Midbrain (tissue), 1 donor: ENCODE measurements at places on chromosomes 12 and 14.
A peak's percentile ranks its signal among the peaks of the same experiment; 100 is the strongest.

GRCh38 chr14:65483647-65484046 is 71.1 kb downstream of the FUT8 start:
- no peak for DNase-seq

DNA sequence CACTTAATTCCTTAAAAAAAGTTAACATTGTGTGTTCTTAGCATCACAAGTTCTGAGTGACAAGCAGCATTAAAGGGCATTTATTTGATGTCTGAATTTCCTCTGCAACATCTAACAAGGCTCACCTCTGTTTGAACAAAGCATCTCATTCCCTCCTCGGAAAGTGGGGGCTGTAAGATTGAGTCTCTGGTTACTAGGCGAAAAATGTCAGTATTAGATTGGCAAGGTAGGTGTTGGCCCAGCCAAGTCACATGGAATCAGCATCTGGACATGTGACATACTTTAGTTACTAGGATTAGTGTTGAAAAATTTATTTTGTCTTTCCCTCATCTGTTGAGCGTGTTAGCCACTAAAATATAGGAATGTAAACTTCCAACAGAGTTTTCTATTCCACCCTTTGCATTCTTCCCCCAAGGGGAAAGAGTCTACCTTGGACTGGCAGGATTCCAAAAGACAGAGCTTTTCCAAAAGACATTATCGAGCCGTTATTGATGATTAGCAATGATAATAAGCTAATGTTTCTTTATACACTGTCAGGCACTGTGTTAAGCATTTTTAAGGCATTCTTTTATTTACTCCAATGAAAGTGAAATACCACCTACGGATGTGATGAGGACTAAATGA is 194.9 kb upstream of the BTG1 start:
- no peak for DNase-seq

GRCh38 chr12:49824895-49825294 is 3.3 kb downstream of the NCKAP5L start:
- peak; percentile 43 for DNase-seq

- DNase-seq = no peak
Measured at GRCh38 chr12:119786539-119786938, 90.6 kb downstream of the CIT start.

DNA sequence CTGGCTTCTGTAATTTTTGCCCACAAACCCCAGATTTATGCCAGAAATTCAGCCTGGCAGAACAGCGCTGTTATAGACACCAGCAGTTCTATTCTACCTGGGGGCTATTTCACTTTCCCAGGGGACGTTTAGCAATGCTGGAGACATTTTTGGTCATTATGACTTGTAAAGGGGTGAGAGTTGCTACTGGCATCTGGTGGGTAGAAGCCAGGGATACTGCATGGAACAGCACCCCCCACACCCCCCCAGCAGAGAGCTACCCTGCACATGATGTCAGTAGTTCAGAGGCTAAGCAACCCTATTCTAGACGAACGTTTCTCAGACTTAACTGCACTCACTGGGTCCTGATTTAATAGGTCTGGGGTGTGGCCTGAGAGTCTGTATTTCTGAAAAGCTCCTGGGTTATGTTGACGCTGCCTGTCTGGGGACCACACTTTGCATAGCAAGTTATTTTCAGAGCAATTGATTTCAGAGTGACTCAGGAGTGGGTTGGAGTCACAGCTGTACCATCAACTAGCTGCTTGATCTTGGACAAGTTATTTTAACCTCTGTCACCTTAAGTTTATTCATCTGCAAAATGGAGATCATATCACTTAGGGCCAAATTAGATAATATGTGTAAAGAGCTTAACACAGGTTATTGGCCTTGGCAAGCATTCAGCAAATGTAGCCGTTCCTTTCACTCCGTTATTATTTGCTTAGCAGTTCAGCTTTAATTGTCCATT is 48.5 kb downstream of the CHST11 start:
- no peak for DNase-seq
